ENCODE measurements at places on chromosomes 13 and 19.

DNA sequence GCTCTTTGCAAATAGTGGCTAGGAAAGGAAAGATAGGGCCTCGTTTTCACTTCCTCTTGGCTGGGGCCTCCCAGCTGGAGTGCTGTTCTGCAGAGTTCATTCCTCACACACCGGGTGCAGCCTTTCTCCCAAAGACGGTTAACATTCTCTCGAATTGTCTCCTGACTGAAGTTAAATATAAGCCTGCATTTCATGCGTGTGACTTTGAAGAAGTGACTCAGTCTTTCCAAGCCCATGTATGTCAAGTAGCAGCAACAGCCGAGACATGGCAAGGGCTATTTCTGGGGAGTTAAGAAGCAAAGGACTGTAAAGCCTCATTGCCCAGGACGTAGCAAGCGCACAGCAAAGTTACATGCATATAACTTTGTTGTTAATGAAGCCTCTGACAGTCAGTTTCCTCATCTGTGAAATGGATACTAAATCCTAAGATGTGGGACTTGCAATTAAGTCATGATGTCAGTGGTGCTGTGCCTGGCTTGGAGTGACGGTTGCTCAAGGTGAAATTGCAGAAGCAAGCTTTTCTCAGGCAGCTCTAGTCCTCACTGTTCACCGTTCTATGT is 502.4 kb downstream of the MYO16 start:
- peak; percentile 42 for DNase-seq

DNA sequence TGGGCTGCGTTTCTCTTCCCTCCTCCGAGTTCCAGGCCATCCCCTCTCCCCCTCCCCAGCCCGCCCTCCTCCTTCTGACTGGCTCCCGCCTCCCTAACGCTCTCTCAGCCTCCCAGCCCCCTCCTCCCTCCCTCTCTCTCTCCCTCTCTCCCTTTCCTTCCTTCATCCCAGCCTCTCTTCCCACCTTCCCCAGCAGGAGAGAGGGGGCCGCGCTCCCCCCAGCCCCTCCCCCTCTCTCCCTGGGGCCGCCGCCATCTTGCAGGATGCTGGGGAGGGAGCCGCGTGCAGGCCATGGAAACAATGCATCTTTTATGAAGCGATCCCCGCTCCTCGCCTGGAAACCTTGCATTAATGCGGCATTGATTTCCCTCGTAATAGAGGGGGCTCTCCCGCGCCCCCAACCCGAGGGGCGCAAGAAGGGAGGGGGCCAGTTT is 42.6 kb upstream of the ADGRL1 start:
- DNase-seq = no peak

DNA sequence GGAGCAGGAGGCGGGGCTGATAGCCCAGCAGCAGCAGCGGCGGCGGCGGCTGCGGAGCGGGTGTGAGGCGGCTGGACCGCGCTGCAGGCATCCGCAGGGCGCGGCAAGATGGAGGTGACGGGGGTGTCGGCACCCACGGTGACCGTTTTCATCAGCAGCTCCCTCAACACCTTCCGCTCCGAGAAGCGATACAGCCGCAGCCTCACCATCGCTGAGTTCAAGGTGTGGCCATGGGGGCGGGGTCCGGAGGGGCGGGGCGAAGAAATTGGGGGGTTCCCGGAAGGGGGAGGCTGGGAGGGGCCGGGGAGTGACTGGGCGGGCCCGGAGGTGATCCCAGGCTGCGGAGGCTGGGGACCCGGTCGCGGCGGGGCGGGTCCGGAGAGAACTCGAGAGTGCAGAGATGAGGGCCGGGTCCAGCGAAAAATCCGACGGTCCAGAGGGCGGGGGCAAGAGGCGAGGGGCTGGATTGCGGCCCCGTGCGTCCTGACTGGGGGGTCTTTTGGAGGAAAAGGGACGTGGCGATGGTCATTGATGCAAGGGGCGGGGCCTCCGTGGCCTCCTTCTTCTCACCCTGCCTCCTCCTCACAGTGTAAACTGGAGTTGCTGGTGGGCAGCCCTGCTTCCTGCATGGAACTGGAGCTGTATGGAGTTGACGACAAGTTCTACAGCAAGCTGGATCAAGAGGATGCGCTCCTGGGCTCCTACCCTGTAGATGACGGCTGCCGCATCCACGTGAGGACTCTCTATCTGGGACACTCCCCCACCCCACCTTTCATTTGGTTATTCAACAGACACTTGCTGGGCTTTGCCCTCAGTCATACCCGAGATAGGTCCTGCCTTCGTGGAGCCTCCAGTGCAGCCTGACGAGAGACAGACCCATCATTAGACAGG is at the start of gene TBCB:
TBCB (plus strand) TSS at position 16 of the 891 bp plus-strand sequence; CDS start at position 109, 93 bp downstream.
- peak; percentile 71 for DNase-seq

- no peak for DNase-seq
Measured at GRCh38 chr13:50485979-50486935, 357.2 kb downstream of the DLEU7 start.

GRCh38 chr19:48896191-48896720 is 2.3 kb downstream of the TULP2 start:
- DNase-seq = no peak

DNA sequence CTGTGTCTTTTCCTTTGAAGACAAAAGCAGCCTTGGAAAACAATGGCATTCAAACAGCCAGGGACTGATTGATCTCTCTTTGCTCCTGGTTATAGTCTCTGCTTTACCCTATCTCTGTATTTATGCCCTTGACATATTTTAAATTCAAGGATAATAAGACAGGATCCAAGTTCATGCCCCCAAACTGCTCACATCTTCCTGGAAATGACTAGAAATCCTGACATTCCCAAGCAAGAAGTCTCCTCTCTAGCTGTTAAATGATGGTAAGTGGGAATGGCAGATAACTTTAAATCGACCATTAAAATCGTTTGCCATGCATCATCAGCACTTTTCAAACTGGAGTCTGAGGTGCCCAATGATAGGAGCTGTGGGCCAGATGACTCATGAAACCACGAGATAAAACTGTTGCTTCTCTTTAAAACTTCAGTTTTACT is 435.6 kb downstream of the FOXO1 start:
- DNase-seq = no peak

GRCh38 chr13:76975863-76976262 is 16.0 kb upstream of the CLN5 start:
- DNase-seq = no peak

DNA sequence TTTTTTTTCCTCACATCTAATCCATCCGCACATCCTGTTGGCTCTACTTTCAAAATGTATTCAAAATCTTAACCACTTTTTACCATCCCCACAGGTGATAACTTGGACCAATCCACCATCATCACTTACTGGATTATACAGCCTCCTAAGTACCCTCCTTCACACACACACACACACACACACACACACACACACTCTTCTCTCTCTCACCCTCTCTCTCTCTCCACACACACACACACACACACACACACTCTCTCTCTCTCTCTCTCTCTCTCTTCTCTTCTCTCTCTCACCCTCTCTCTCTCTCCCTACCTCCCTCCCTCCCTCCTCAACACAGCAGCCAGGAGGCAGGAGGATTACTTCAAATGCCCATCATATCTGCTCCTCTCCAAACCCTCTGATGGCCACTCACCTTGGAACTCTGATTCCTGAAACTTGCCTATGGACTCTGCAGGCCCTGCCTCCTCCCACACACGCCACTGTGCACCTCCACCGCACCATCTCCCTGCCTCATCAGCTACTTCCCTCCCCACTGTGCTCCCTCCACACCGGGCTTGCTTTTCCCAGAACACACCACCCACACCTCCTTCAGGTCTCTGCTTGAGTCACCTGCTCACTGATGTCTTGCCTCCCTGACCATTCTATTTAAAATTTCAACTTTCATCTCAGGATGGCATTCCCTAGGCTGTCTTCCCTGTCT is 39.7 kb downstream of the RCBTB2 start:
- DNase-seq = no peak

DNA sequence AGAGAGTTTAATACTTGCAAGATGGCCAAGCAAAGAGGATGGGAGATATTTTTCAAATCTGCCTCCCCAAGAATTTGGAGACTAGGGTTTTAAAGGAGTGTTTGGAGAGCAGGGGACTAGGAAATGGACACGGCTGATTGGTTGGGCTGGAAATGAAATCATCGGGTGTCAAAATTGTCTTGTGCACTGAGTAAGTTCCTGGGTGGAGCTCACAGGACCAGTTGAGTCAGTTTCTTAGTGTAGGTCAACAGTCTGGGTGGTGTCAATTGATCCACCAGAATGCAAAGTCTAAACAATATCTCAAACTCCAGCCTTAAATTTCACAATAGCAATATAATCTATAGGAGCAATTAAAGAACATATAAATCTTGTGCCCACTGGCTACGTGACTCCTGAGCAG is 23.0 kb upstream of the CEACAM4 start:
- no peak for DNase-seq

DNA sequence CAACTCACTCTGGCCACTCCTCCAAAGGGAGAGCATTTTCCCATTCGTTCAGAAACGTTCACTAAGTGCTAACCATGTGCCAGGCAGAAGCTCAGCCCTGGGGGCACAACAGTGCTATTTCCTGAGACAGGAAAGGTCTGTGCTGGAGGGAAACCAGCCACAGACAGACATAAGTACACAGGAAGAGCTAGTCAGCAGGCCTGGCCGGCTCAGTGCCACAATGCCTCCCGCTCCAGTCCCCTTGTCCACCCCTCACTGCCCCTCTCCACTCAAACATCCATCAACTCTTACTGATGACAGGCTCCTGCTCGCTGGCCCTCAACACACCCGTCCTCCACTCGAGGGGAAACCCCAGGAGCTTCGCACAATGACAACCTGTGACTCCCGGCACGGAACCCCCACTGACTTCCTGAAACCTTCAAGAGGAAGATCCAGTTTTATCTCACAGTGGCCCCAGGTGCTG is 11.3 kb upstream of the PLA2G4C start:
- DNase-seq = peak; percentile 51
